CD8-positive, alpha-beta T cell (primary cell): ENCODE measurements at places on chromosomes 6 and 20. TPM values are rescaled to one million over a fixed set of nuclear protein-coding genes. Genes with fewer than 3 reads are reported as not detected.

DNA sequence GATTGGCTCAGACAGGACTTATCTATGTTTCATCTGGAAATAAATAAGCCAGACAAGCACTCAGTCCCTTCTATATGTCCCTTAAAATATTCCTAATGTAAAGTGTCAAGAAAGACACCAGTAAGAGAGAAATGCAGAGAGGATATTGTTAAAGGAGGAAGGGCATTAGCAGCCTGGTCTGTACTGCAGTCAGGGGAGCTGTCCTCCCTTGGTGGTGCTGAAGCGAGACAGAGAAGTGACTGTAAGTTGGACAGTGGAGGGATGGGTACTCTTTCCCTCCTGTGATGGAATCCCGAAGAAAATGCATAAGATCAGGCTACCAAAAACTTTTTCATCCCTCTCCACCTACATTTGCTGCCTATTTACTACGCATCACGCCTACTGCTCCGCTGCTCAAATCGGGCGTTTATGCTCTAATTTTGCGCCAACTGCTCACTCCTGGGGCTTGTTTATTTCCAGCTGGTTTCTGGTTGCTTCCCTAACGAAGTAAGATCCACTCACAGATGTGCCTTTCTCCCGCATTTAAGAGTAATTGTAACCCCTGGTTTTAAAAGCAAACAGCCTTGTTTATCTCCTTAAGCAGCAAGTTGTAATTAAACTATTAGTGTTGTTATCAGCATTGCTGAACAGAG, 35.2 kb downstream of the PHACTR1 start:
- DNase-seq = peak; percentile 23

DNA sequence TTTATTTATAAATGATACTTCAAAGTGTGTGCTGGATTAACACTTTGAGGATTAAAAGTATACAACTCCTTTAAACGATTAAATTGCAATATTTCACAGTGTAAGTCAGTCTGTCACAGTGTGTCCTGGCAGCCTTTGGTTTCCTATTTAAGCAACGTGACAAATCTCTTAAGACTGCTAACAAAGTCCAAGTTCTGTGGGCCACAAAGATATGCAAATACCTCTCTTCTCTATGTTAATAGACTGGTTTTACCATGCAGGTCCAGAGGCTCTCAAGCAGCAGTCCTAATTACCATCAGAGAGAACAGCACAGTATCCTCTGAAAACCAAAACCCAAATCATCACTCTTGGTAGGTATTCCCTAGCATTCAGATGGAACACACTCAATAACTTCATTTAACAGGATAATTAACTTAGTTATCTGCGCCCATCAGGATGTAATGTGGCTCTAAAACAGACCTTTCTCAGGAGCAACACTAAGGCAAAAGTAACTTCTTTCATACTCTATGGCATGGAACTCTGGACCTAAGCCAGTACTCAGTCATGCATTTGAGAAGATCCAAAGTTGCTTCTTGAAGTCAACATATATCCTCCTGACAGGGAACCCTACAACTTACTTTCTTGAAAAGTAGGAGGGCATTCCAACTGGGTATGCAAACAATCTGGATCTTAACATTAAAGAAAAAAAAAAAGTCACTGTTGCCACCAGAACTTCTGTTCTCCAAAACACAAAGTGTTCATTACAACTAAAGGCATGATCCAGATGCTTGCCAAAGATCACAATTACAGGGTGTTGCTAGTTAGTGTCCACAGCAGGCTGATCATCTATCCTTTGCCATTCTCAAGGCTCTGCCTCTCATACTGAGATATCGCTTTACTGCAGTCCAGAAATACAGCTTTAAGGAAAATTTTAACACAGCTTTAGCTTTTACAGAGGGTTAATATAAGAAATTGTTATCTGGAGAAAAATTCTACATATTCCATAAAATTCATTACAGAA, 53.2 kb downstream of the MAN1A1 start:
- no peak for DNase-seq

Gene CST7
- 54.6 TPM for total RNA-seq

Gene FERMT1
- not detected for total RNA-seq

Gene AIF1
- 76.5 TPM for total RNA-seq

- DNase-seq = no peak
Observed at GRCh38 chr6:136528477-136528876, 21.7 kb downstream of the MAP7 start.

GRCh38 chr6:40419377-40419776, 167.8 kb downstream of the LRFN2 start:
- no peak for DNase-seq

DNA sequence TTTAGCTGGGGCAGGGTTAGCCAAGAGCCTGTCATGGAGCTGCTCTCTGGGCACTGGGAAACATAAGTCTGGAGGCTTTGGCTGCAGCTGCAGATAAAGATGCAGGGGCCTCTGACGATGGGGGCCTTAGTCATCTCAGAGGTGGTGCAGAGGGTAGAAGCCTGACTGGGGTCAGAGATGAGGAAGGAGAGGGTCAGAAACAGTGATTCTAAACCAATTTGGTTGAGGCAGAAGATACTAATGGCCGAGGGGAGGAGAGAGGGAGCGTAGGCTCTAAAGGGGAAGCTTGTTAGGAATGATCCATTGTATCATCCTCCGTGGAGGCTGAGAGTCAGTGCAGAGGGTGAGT, 33.8 kb downstream of the PLEKHG1 start:
- no peak for DNase-seq

- no peak for DNase-seq
Observed at GRCh38 chr6:28008053-28008452, 51.0 kb downstream of the OR2B6 start.

Gene TNFRSF21
- 0.42 TPM for total RNA-seq

DNA sequence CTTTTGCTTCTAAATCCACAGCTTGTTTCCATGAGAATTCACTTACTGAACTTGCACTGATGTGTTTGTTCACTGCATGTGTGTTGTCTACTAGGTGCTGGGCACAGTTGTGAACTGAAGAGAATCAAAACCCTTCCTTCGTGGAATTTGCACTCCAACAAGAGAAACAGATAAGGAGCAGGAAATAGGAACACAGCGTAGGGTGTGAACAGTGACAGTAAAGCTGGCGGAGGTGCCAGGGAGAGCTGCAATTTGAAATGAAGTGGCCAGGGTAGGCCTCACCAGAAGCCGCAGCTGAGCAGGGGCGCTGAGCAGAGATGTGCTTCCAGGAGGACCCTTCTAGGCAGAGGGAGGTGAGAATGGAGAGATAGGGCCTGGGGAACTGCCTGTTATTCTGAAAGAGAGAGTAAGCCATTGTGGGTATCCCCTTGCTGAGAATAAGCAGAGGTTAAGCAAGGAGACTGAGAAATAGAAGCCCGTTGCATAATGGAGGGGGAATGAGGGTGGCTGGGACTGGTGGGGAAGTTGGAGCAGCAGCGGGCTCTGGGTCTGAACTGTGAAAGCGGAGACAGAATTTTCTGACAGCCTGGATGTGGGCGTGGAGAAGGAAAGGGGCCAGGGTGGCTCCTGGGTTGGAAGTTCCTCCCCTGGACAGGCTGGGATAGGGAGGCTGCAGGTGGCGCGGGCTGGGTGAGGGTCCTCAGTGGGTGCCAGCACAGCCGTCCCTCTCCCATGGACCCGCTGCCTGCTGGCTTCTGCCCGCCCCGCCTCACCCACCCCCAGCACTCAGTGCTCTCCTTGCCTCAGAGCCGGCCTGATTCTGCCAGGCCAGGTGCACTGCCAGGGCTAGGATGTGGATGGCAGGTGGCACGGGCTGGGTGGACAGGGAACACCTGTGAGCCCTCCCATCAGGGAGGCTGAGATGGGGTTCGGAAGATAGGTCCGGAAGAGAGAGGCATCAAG, 114.7 kb upstream of the AFDN start:
- no peak for DNase-seq
